ENCODE measurements at places on chromosomes 1 and 21. TPM values are rescaled to one million over a fixed set of nuclear protein-coding genes. Genes with fewer than 3 reads are reported as not detected.

DNA sequence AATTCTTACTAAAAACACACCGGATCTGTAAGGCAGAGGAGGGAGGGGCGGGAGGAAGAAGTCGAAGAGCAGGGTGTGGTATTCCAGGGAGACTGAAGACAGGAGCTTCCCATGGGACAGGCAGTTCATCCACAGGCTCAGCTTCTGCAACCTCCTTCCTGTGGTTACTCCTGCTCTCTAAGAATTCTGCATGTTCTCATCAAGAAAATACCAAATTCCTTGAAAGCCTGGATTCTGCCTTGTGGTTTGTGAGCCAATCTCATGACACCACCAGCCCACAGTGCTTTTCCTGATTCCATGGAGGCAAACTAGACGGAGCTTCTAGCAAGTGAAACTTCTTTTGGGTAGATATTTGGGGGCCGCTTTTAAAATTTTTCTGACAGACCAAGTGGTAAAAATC is 1.1 kb upstream of the ST6GALNAC3 start:
- no peak for DNase-seq

DNA sequence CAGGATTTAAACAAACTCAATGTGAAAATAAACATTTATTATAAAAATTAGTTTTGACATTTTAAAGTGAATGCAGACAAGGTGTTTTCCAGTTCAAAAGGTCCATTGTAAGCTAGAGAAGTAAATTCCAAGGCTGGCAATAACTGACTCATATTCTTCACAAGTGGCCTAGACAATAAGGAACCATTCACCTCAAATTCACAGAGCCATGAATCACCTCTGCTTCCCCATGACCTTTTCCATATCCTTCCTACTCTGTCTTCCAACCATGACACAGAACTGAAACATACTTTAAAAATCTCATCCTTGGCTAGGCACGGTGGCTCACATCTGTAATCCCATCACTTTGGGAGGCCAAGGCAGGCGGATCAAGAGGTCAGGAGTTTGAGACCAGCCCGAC is 24.8 kb downstream of the F11R start:
- DNase-seq = no peak

- no peak for DNase-seq
These were observed 25.3 kb upstream of the VAMP3 start for GRCh38 chr1:7745783-7746182.

GRCh38 chr1:199356561-199356960 is 670.9 kb upstream of the NR5A2 start:
- no peak for DNase-seq

GRCh38 chr1:17976854-17977253 is 130.7 kb upstream of the IGSF21 start:
- no peak for DNase-seq

Gene ILDR2
- total RNA-seq = 8.6 TPM

- DNase-seq = no peak
These were observed 4.9 kb upstream of the CORT start for GRCh38 chr1:10444795-10445397.

- no peak for DNase-seq
These were observed 256.8 kb downstream of the TOMM20 start for GRCh38 chr1:234871710-234872271.

- DNase-seq = no peak
These were observed 29.8 kb downstream of the BEND5 start for GRCh38 chr1:48746906-48747305.

GRCh38 chr1:228210076-228210651 is 2.3 kb downstream of the OBSCN start:
- no peak for DNase-seq

- DNase-seq = no peak
These were observed 94.6 kb upstream of the AKT3 start for GRCh38 chr1:243944429-243945160.

GRCh38 chr1:173554089-173554488 is 48.8 kb downstream of the SLC9C2 start:
- DNase-seq = no peak

GRCh38 chr1:2049718-2050431 is at the start of gene PRKCZ:
Gene PRKCZ, plus strand, starts transcription at chr1:2050411. Its CDS starts 220 bp downstream, at chr1:2050631.
- DNase-seq = peak; percentile 78

Gene LCE1D
- total RNA-seq = not detected

Gene PRAMEF8
- not detected for total RNA-seq

DNA sequence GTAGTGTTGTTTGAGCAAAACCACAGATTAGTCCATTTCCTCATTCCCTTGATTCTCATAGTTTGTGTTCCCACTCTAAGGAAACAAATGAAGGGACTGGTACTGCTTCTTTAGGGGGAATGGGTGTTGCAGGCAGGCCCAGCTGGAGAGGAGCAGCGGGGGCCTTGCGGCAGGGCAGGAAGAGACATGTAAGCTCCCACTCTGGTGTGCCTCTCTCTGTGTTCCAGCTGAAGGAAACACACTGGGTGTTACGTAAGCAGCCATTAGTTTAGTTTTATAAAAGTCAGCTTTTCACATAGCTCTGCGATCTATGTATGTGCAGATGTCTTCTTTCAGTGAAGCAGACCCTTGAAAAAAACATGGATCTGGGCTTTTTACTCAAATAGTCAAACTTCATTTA is 99.5 kb downstream of the CACHD1 start:
- no peak for DNase-seq

- DNase-seq = peak; percentile 77
These were observed 1.4 kb downstream of the GUK1 start for GRCh38 chr1:228141226-228142044.

DNA sequence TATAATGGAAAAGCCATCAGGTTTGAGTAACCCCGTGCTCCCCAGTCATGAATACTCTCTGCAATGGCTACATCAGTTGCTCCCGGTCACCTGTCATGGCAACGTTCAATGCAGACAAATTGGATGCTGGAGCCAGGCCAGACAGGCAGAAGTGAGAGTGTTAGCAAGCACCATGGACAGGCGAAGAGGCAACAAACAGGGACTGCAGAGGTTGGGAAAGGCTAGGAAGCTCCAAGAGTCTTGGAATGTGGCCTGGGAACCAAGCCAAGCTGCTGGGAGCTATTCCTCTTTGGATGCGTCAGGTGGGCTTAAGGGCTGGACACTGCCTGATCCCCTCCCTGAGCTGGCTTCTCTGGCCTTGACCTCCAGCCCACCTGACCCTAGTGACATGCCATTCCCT is 102.9 kb downstream of the ACTL8 start:
- no peak for DNase-seq

GRCh38 chr1:11845641-11846335 is 1.8 kb downstream of the NPPA start:
- DNase-seq = no peak
